ENCODE measurements at places on chromosomes 12 and 14. TPM values are rescaled to one million over a fixed set of nuclear protein-coding genes. Genes with fewer than 3 reads are reported as not detected.

SLC2A14 gene
- total RNA-seq: 0.32 TPM

- DNase-seq: peak; percentile 39
Observed at GRCh38 chr12:8697120-8697475, 693 bp upstream of the RIMKLB start.

CLEC12A gene
- not detected for total RNA-seq

DNA sequence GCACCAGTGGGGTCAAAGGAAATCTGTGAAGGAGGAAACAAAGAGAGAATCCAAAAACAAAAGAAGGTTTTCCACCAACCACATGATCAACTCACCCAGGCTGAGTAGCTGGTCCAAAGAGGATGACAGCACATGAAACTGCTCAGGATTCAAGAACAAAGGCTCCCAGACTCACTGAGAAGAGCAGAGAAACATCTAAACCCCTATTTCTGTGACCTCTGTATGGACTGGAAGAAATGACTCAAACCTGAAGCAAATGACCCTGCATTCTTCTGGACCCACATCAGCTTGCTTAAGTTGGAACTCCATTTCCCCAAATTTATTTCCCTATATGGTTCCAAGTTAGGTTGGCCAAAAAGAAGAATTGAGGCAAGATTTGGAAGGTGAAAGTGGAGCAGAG is 26.3 kb downstream of the TC2N start:
- DNase-seq: no peak

TAMALIN gene
- 2.2 TPM for total RNA-seq

GRCh38 chr12:94545935-94546771 is 86.5 kb upstream of the CEP83 start:
- peak; percentile 80 for DNase-seq

PGF gene
- total RNA-seq: 0.86 TPM

ACIN1 gene
- total RNA-seq: 106 TPM

GRCh38 chr14:99075771-99076375 is 196.1 kb downstream of the BCL11B start:
- no peak for DNase-seq

ZDHHC22 gene
- total RNA-seq: not detected

DNA sequence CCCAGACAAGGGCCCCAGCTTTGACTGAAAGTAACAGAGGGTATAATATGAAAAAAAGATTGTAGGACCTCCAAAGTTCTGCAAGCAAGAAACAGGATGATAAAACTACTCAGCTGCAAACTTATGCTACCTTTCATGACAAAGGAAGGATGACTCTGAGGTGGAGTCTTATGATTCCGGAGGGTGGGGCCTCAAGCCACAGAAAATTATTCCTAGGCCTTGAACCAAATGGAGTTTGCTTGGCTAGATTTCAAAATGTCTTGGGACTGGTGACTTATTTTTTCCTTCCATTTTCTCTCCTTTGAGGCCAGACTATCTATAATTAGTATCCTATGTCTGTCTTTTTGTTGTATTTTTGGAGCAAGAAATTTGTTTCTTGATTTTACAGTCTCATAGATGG is 336.4 kb downstream of the LRIG3 start:
- no peak for DNase-seq

DNA sequence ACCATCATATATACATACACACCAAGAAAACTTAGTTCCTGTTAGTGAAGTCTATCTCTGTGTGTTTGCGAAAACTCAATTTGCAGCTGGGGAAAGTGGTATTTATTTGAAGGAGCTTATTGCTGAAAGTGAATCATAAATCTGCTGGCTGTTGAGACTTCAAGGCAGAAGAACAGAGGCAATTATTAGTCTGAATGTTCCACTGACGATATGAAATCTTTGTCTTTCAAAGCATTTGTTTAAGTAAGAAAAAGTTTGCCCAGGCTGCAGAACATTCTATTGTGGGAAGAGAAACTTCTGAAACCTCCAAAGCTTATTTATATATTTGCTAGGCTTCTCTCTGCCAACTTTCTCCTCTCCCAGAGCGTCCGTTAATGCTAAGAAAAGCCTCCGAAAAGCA is 255.7 kb upstream of the TMPO start:
- DNase-seq: no peak

GRCh38 chr12:6372403-6373003 is 2.9 kb downstream of the SCNN1A start:
- DNase-seq: peak; percentile 95

DNA sequence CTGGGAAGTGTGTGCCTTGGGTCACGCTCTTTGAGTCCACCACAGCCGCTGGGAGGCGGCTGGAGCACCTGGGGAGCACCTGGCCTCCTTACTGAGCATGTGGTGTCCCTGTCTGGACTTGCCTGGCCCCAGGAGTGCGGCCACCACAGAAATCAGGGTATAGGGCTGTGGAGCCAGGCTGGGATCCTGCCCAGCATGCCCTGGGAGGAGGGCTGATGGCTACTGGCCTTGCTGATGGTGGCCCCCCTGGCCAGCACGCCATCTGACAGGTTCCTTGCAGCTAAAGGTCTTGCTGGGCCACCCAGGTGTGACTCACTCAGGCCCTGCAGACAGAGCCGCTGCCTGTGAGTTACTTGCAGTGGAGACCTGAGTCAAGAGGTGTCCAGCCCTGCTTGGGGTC is 6.0 kb downstream of the ULK1 start:
- DNase-seq: no peak

DNA sequence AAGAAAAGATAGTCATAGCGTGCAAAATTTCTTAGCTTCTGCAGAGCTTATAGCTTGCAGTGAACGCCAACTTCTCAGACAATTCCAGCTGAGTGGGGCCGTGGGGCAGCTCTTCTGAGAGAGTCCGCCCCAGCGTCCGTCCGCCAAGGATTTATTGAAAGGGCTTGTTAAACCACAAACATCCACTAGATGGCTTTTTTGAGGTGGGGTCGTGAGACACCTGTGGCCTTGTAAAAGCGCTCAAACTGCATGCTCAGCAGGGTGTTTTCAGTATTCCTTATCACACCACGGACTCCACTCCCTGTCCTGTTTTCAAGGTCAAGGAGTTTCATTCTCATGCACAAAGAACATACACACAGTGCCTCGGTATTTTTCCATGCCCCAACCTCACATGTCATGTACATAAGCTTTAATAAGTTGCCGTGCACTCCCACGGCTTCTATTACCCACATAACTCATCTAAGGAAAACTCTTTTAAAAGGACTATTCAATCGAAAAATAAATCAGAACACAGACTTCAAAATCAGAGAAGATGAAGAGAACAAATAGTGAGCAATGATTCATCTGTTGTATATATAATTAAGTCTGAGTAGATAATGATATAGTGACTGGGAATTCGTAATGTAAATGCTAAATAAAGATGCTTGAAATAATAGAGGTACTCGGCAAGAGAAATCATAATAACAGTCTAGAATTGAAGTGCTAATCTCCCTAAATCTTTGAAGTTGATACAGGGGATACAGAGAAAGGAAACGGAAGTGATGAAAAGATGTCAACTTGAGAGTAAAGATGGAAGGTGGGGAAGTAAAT is 46.7 kb downstream of the WBP11 start:
- peak; percentile 14 for DNase-seq

KLC1 gene
- total RNA-seq: 217 TPM

Measured in fibroblast of villous mesenchyme (primary cell).